Activated naive CD8-positive, alpha-beta T cell treated with anti-CD3 and anti-CD28 coated beads, Interleukin-2, amount 10 ng/mL, durations not matched to agents 7 days and 5 days (primary cell): ENCODE measurements at places on chromosomes 11 and 22. TPM values are rescaled to one million over a fixed set of nuclear protein-coding genes. Genes with fewer than 3 reads are reported as not detected.

DNA sequence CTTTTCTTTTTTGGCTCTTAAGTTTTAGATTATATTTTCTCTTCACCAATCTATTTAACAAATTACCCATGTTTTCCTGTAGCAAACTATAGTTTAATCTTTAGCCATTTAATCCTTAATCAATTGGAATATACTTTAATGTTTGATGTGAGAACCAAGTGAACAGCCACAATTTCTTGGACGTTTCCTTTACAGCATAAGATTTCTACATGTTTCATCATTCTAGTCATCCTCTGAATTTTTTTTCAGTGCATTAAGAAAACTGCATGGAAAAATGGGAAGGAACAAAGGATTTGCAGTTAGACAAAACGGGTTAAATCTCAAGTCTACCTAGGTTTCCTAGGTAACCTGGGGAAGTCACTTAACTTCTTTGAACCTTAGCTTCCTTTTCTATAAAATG lies 507.1 kb upstream of the CCDC90B start:
- DNase-seq: no peak

GRCh38 chr11:34570584-34570983 lies 50.3 kb upstream of the EHF start:
- DNase-seq: no peak

Gene TALDO1
- total RNA-seq: 199 TPM

DNA sequence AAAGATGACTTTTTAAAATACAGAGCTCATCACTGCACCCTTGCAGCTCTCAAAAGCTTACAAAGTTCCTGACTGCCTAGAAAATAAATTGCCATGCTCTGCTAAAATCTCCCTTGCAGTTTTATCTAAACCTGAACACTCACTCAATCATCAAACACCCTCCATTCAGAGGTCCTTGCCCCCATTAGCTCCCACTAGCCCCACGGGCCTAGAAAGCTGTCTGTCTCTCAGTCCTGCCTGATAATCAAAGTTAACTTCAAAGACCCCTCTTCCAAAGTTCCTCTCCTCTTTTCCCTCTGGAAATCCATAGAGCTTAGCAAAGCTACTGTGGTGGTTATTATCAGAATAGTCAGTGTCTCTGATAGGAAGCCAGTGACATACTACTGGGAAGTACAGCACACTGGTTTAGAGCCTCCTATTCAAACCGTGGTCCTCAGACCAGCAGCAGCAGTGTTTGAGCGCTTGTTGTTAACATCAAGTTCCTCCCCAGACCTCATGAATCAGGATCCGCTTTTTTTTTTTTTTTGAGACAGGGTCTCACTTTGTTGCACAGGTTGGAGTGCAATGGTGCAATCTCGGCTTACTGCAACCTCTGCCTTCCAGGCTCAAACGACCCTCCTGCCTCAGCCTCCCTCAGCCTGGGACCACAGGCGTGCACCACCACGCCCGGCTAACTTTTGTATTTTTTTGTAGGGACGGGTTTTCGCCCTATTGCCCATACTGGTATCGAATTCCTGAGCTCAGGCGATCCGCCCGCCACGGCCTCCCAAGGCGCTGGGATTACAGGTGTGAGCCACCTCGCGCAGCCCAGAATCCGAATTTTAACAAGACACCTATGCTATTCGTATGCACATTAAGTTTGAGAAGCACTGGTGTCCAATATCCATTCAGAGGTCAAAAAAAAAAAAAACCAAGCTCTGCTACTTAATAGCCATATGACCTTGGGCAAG lies 1.2 kb downstream of the NDUFC2 start:
- DNase-seq: no peak

- DNase-seq: peak; percentile 43
These were observed 726 bp downstream of the PKNOX2 start for GRCh38 chr11:125165111-125165842.

DNA sequence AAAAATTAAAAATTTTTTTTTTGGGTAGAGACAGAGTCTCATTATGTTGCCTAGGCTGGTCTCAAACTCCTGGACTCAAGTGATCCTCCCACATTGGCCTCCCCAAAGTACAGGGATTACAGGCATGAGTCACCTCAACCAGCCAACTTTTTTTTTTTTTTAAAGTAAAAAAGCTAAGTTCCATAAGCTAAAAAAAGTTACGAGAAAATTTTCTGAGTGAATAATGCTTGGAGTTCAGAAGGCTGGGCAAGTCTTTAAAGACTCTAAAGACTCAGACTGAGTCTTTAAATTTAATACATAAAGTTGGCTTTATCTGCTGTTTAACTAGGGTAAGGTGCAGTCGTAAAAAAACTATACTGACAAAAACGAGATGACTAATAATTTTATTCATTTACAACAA lies 5.6 kb downstream of the DDX6 start:
- DNase-seq: no peak

Gene OR51I1
- not detected for total RNA-seq
